Stimulated activated CD8-positive, alpha-beta memory T cell treated with anti-CD3 and anti-CD28 coated beads, Interleukin-4, amount 100 ng/mL, for 1 hour (primary cell): ENCODE measurements at places on chromosomes 6 and 20.

DNA sequence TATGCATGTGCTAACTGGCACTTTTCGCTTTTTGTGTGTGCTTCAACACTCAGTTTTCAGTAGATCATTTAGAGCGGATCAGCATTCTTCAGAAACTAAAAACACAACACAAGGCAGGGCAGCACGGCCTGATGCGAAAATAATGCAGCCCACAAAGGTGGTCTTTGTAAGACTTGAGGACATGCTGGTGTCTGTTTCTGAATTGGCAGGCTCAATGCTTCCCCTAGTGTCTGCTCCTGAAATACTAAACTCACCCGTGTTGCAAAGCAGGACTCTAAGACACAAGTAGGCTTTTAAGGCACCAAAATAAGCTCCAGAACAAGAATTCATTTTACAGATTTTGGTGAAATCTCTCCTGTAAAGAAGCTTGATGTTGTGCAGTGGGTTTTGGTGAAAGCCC is 676.5 kb downstream of the TENT5A start:
- DNase-seq: no peak

DNA sequence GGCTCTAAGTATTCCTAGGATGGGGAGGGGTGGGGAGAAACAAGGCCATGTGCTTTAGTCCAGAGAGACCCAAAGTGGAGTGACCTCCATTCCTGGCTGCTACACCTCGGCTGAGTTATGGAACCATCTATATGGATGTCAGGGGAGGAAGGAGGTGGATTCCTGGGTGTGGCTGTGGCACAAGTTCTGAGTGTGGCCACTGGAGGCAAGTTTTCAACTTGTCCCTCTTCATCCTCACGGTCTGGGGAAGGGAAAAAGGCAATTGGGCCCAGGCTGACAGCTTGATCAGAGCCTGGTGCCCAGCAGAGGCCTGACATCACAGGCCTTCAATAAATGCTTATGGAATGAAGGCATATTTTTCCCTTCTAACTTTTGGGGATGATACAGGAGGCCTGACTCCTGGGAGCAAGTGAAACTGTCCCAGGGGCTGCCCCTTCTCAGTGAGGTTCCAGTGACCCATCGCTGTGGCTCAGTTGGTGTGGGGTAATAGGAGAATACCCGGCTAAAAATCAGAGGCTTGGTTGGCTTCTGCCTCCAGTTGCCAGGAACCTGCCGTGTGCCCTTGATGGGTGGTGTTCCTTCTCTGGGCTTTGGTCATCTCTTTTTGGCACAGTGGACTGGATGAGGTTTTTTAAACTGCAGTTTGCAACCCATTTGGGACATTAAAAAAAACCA is 1.8 kb upstream of the ITPR3 start:
- DNase-seq: no peak

GRCh38 chr6:161415302-161415855 is 141.5 kb upstream of the AGPAT4 start:
- DNase-seq: no peak

DNA sequence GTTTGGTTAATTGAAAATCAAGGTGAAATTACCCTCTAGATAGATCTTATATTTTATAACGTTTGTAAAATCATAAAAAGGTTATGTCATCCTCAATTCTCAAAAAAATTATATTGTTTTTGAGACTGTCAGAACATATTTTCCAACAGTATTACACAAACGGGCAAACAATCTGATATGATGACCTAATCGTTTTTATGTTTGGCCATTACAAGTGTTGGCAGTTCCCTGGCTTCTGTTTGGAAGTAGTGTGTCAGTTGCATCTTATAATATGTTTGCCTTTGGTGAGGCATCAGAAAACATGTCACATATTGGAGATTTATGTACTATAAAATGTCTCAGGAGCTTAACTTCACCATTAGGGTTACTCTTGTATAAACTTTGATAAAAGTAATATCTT is 308.1 kb upstream of the EPHA7 start:
- DNase-seq: no peak

GRCh38 chr20:53550280-53551187 is 43.1 kb downstream of the ZNF217 start:
- DNase-seq: no peak

DNA sequence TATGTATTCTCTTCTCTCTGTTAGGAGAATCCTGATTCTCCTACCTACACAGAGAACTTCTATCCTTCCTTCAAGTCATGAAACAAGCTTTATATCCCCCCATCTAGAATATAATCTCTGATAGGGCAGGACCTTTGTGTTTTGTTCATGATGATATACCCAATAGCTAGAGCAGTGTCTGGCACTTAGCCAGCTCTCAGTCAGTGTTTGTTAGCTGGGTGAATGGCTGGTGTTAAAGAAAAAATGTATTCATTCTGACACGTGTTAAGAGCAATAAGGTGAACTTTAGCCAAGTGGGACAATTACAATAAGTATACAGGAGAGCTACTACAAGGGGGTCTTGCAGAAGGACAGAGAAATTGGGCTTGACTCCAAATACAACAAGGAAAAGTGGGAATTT is 34.3 kb upstream of the TNFRSF21 start:
- DNase-seq: no peak

DNA sequence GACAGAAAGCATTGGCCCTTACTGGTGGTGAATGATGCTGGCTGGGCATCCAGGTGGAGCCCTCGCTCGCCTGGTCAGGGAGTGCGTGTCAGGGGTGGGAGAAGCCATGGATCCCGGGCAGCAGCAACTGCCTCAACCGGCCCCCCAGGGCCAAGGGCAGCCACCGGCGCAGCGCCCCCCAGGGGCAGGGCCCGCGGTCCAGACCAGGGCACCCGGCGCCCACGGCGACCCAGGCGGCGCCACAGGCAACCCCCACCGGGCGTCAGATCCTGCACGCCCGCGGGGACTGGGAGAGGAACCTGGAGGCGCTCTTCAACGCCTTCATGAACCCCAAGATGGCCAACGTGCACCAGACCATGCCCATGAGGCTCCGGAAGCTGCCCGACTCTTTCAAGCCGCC is 101.7 kb upstream of the SAMD5 start:
- DNase-seq: no peak

DNA sequence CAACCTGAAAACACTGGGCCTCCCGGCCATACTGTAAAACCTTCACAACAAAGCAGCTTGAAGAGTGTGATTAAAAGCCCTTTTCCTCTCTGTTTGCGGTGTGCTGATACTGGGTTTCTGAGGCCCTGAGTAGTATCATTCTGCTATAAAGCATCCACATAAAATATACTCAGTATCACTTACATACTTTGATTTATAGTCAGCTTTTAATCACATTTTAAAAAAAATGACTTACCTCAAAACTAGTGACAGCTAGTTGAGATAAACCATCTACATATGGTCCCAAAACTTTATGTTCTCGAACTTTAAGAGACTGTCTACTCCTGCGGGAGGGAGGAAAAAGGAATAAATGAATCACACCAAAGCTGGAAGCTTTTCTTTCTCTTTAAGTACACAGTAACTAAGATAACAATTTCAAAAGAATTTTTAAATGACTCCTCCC is 135.7 kb downstream of the KIF13A start:
- no peak for DNase-seq

DNA sequence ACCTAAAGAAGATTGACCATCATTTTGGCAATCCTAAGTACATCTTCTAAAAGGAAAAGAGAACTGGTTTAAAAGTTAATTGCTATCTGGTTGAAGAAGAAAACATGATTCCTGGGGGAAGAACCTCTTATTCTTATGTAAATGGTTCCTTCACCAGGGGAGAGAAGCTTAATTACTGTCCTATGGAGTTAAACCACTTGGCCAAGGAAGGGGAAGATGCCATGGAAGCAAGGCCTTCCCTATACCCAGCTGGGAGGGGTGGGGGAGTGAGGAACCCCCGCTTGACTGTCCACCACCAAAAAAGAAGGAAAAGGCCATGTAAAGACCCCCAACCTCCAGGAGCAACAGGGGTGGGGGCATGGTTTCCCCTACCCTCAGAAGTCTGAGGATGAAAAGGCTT is 962.1 kb downstream of the GRIK2 start:
- DNase-seq: no peak

DNA sequence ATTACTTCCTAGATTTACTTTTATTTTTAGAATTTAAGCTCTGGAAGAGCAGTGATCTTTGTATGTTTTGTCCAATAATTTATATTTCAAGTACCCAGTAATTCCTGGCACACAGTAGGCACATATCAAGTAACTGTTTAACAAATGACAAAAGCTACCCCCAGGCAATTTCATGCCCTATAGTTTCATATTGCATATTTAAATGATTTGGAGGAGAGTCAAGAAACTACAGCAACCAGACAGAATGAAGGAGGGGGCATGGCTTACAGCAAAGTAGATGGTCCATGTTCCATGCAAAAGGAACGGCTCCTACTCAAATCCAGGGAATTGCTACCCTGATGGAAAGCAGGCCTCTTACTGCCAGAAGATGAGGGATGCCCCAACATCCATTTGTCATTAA is 113.5 kb downstream of the ARHGAP18 start:
- DNase-seq: no peak

DNA sequence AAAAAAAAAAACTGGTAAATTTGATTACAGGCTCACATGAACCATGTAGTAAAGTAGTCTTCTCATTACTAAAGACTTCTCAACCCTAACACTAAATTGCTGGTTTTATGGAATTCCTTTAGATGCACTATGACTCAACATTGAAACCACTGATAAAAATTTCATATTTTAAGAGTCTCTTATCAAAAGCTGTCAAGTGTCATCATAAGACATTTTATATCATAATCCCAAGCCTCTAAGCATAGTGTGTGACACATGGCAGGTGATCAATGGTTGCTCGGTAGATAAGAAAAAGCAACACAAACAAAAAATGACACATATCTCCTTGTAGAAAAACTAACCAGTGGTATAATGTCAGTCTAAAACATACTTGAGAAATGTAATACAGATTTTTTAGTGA is 258.4 kb downstream of the RNGTT start:
- no peak for DNase-seq

GRCh38 chr6:144123836-144124235 is 26.5 kb upstream of the STX11 start:
- DNase-seq: no peak

GRCh38 chr6:22747571-22747970 is 178.2 kb downstream of the HDGFL1 start:
- DNase-seq: no peak

DNA sequence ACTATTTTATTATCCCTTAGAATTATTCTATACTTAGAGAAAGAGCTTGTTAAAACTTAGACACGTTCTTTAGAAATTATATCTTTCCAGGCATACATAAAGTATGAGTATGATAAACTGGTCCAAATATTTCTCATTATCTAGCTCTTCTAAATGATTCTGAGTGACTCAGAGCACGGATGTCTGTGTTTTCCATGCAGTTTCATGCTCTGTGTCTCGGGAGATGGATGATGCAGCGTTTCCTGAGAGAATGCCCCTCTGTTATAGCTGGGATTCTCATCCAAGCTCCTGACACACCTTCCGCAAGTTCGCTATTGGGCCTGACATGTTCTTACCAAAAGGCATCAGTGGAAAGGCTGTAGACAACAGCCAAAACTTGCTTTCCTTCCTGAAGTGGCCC is 19.3 kb downstream of the SIRT5 start:
- DNase-seq: no peak

- DNase-seq: no peak
Measured at GRCh38 chr6:52538901-52539354, 37.9 kb downstream of the TRAM2 start.

DNA sequence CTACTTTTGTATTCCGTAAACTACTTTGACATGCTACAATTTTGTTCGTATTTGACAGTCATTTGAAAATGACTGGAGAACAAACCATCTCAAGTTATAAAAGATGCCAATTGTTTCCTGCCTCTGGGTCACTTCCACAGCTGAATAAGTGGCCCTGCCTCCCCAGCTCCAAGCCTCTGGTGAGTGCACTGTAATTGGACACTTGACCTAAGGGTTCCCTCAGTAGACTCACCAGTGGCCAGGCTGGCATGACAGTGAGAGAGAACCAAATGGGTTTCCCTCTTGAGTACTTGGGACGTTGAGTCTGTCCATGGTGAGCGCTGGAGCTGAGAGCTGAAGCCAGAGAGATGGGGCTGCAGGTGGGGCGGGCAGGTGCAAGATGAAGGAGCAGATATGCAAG is 57.1 kb downstream of the SLC35D3 start:
- no peak for DNase-seq

- DNase-seq: no peak
Measured at GRCh38 chr6:89596056-89596455, 42.5 kb downstream of the LYRM2 start.

DNA sequence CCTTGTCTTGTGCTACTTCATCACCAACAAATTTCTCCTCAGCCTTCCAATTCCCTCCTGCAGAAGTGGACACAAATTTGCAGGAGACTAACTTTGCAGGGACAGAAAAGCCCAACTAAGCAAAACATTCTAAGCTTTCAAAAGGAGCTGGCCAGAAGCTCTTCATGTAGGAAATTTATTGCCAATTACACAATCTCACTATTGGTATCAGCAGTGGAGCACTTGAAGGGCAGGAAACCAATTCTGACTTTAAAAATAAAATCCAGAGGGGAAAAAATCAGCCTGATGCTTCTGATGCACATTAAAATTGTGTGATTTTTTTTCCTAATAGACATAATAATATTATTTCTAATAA is 193.3 kb downstream of the LY86 start:
- DNase-seq: no peak

- DNase-seq: no peak
Measured at GRCh38 chr6:8064638-8065518, 689 bp upstream of the BLOC1S5 start.

DNA sequence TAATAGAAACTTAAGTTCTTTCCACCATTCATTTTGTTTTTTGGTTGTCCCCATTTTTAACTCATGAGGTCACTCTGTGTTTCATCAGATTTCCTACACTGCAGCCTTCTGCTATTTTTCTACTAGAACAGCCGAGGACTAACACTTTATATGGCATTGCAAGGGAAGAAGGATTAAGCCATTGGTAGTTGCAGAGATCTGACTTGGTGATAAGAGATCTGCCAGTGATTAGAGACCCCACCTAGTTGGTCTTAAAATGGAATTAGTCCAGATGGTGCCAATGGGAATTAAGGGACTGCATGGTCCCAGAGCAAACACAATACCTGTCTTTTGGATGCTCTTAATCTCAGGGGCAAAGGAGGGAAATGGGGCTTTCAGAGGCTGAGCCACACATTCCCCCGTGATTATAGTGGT is 125.5 kb upstream of the TMEM170B start:
- no peak for DNase-seq

- no peak for DNase-seq
Measured at GRCh38 chr20:20609522-20609921, 102.9 kb downstream of the RALGAPA2 start.

GRCh38 chr6:69164564-69165229 is 529.6 kb downstream of the ADGRB3 start:
- DNase-seq: no peak

- no peak for DNase-seq
Measured at GRCh38 chr6:104969108-104969507, 12.2 kb downstream of the LIN28B start.

DNA sequence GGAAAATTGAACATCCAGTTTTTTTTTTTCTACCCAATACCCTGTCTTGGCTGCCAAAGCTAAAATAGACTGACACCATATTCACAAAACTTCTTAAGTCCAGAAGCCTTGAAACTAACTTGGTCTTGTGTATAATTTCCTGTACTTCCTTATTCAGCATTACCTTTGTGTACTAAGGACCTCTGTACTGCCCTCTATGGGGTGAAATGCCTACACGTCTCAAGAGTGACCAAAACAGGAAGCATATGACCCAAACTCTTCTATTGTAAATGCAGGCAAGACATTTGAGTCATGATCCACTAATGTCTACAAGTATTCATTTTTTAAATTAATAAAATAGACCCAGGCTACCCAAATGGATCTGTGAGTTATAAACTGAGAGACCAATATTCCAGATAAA is 50.4 kb downstream of the HMGCLL1 start:
- DNase-seq: no peak
